H7 (cell line): ENCODE measurements at places on chromosomes 12 and 14.

DNA sequence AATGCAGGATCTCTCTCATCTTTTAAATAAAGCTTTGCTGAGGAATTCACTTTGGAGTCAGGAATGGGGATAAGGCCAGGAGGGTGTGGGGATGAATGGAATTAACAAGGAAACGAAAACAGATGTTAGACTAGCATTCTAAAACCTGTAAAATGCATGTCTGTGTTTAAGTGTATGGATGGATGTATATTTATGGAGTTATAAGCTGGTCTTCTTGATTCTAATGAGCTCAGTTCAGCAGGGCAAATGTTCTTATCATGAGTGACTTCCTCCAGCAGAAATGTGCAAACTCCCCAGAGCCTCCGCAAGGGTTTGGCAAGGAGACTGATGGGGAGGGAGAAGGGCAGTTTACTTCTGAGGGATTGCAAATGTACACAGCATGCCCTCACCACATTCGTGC, 149.1 kb downstream of the NTF3 start:
- no peak for DNase-seq

DNA sequence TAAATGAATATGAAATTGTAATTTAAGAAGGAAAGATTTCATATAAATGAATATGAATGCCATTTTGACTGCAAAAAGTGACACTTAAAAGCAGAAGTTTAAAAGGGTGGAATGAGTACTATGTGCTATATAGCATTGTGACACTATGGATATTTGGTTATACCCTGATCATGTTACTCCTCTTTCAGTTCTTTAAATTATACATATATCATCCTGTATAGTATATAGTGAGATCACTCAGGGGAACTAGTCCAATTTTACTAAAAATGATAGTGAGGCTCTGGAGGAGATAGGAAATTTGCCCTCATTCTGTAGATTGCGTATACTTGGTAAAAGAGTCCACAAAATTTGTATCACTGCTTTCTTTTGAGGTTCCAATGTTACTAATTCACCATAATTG, 155.7 kb upstream of the BTG1 start:
- DNase-seq, result no peak

DNA sequence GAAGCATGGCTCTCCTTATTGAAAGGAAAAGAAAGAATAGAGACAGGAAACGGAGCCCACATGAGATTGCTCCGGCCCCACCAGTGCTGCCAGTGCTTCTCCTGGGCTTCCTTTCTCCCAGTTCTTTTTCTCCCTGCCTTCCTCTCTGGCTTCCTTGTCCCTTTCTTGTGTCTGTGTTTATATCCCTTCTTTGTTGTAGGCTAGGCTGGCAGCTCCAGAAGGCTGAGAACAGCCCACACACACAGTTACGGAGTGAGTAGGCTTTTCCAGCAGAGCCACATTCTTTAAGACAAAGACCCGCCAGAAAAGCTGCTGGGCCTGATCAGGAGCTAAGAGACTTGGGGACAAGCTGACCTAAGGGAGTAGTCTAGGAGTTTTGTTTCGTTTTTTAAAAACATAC, 13.0 kb downstream of the CIPC start:
- peak; percentile 75 for DNase-seq

- DNase-seq, result no peak
These were observed 165.4 kb upstream of the LRIG3 start for GRCh38 chr12:59085690-59086089.

DNA sequence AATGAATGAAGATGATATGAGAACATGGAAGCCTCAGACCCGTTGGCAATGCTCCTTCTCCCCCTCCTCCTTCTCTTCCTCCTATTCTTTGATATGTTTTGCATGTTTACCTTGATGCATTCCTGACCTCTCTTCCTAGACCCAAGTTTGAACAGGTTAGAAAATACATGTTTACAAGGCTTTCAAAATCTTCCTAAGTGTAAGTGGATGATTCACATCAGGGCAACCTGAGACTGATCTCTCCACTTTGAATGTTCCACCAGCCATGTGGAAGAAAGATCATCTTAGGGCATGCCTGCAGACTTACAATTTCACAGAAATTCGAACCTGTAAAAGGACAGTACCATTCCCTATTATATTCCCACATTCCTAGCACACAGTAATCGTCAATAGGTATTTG, 18.0 kb upstream of the LDHB start:
- DNase-seq, result no peak

DNA sequence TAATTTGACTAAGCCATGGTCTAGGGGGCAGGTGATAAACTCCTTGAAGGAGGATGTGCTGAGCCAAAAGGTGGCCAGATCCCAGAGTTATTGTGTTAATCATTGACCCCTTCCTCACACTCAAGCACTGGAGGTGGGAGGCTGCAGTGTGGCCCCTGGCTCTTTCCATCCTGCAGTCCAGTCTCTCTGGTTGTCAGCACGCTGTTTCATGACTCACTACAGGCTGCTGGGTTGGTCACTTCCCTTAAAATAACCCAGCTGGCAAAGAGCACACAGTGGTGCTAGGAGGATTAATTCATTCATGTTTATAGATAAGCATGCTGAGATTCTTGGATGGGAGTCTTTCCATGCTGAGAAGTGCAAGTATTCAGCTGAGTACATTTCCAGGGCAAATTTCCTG, 228.9 kb downstream of the ANO2 start:
- DNase-seq, result no peak

GRCh38 chr12:21881965-21882364, 59.3 kb downstream of the ABCC9 start:
- DNase-seq, result no peak
